ENCODE measurements at places on chromosomes 3 and 15.

DNA sequence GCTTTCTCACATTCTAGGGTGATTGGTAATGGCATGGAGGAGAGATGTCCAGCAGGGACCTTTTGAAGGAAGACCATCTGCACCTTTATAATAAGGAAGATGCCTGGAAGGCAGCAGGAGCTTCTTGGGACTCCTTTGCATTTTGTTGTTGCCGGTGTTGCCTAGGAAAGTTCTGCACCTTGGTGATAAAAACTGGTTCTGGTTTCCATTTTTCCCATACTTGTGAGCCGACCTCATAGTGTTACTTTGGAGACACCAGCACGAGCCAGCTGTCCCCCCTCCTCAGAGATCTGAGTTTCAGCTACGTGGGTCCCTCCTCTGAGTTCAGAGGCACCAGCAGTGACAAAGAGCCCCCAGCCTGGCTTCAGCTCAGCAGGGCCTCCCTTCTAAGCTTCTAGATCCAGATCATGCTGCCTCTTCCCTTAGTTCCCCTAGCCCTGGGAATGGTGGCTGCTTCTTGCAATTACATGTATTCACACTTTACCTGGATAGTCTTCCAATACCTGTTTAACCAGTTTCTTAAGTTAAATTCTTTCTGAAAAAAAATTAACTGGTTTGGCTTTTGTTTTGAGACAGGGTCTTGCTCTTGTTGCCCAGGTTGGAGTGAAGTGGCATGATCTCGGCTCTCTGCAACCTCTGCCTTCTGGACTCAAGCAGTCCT, 18.0 kb upstream of the FSTL1 start:
- DNase-seq: no peak

GRCh38 chr3:94092086-94092485, 29.2 kb downstream of the NSUN3 start:
- DNase-seq: no peak

- DNase-seq: no peak
These were observed 366.3 kb upstream of the LRRC3B start for GRCh38 chr3:26256224-26256623.

GRCh38 chr15:56877255-56877970, 41.0 kb upstream of the TCF12 start:
- DNase-seq: no peak

DNA sequence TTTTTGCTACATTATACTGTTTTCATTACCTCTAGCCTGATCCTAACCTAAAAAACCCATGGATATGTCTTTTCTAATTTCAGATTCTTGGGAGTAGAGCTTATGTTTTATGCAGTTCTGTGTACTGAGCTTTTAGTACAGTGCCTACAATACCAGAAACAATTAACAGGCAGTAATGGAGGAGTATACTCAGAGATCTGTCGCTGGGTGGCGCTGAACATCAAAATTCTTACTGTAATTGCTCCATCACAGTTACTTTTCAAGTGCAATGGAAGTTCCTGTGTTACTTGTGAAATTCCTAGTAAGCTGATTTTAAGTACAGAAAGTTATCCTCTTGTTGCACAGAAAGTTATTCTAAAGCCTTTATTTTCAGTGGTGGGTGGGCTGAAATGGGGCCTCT, 66.9 kb downstream of the RNF13 start:
- DNase-seq: peak; percentile 8

DNA sequence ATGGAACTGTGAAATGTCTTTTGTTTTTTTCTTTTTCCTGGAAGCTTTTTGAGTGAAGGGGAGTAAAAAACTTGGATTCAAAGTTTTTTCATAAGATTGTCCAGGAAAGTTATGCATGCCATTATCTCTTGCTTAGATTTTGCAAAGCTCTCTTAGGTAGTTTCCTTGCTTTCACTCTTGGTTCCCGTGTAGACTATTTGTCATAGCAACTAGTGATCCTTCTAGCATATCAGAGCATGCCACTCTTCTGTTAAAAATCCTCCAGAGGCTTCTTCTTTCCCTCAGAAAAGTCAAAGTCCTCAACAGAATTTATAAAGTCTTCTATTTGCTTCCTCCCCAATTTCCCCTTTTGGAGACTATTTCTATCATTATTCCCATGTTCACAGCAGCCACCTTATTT, 21.1 kb downstream of the GTF2E1 start:
- DNase-seq: no peak

GRCh38 chr3:151837057-151837456, 23.1 kb downstream of the AADAC start:
- no peak for DNase-seq

GRCh38 chr3:57864853-57865252, 108.7 kb downstream of the SLMAP start:
- DNase-seq: no peak

DNA sequence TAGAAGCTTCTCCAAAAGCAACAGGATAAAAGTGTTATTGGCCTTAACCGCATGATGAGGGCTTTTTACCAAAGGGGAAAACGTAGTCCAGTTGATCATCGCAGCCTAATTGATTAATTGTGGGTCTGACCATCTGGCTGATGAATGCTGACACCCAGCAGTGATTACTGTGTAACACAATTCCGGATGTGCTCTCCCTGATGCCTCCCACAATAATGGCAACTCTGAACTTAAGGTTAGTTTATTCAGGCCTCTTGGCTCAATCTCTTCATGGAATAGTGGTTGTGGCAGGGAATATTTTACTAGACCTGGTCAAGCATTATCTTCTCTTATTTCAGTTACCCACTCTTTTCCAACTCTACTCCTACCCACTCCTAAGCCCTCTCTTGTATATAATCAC, 332.9 kb downstream of the TIGIT start:
- no peak for DNase-seq

GRCh38 chr15:90749754-90750153, 32.6 kb downstream of the BLM start:
- DNase-seq: peak; percentile 65

DNA sequence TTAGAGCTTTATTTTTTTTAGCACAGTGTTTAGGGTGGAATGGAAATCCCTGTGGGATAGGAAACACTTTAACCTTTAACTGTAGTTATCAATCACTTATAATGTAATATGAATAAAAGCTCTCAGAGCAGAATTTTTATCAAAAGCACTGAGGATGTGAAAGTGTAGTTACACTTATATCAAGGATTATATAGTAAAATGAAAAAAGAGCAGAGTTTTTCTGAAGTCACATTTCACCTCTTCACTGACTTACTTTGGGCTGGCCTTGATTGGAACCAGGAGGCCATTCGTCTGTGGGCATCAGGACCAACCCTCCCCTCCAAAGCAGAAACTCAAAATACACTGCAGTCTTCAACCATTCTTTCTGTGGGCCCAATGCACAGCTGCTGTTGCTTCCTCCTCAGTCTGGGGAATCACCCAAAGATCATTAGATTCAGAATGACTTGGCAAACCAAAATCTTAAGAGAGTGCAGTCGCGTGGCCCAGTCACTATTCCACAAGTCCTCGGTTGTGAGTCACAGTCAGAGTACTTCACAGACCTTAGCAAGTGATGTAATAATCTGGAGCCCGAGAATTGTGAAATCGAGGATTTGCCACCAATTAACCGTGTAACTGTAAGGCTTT, 132.6 kb upstream of the COL8A1 start:
- DNase-seq: peak; percentile 86

GRCh38 chr3:38566215-38566528, 70.0 kb downstream of the EXOG start:
- no peak for DNase-seq

GRCh38 chr15:56948764-56949101, 30.3 kb downstream of the TCF12 start:
- no peak for DNase-seq

- no peak for DNase-seq
These were observed 255.8 kb downstream of the FAM43A start for GRCh38 chr3:194941360-194941955.

GRCh38 chr3:185741586-185741985, 83.3 kb downstream of the IGF2BP2 start:
- DNase-seq: no peak

Data from activated CD4-positive, alpha-beta T cell treated with anti-CD3 and anti-CD28 coated beads, Interleukin-2, amount 50 U/mL, for 16 hours (primary cell).